ENCODE measurements at places on chromosomes 3 and 15.

DNA sequence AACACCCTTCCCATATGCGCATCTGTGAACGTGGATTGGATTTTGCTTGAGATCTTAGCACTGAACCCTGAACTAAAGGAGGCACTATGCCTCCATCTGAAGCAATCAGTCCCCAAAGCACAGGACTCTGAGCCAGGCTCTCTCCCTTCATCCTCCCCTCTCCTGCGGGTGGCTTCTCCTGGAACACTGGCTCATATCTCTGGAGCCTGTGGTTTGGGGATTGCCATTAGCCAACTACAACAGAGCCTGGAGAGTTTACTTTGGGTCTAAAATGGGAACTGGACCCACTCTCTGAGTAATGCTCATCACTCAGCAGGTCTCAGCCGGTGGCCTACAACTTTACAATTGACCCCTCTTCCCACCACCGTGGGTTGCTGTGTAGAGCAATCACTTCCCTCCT is 190.8 kb upstream of the HES1 start:
- DNase-seq, result no peak

DNA sequence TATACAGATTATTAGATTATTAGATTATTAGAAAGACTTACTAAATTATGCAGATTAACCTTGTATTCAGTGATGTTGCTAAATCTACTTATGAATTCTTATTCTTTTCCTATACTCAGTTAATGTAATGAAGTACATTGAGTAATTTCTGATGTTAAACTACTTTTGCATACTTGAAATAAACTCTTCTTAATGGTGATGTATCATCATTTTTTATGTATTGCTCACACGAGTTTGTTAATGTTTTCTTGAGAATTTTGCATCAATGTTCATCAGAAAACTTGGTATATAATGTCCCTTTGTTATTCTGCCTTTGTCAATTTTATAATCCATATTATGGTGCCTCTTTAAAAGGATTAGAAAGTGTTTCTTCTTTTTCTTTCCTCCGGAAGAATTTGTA is 163.2 kb upstream of the COL8A1 start:
- peak; percentile 24 for DNase-seq

- DNase-seq, result no peak
Measured at GRCh38 chr15:29054171-29055045, 168.6 kb downstream of the APBA2 start.

GRCh38 chr3:113557374-113557773 is 25.0 kb downstream of the SIDT1 start:
- peak; percentile 5 for DNase-seq

DNA sequence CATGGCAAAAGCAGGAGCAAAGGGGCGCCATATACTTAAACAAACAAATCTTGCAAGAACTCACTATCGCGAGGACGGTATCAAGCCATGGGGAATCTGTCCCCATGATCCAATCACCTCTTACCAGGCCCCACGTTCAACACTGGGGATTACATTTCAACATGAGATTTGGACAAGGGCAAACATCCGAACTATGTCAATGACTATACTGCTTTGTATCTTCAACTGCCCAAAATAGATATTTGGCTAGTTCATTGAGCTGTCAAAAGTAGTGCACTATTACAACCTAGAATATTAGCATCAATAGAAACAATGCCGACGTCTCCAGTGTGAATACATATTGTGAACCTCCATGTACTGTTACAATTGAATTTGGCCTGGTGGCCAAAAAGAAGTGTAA is 760.4 kb downstream of the MCTP2 start:
- DNase-seq, result no peak

GRCh38 chr15:60840306-60840702 is 361.4 kb upstream of the ICE2 start:
- DNase-seq, result no peak

DNA sequence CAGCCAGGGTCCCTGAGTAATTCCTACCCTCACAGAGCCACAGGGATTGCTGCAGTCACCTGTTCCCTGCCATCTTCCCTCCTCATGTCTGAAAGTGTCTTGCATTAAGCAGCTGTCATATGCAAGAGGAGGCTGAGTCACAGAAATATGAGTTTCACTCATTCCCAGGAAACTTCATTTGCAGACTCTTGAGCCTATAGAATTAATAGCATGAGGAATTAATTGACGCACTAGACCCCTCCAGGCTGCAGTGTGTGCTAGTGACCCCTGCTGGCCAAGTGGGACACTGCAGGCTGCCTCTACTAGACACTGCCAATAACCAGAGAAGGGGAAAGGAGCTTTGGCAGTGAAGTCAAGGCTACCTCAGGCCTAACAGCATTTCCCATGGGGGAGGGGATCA is 50.6 kb upstream of the SLC6A1 start:
- peak; percentile 5 for DNase-seq

- peak; percentile 10 for DNase-seq
Measured at GRCh38 chr3:123096731-123097130, 29.9 kb downstream of the PDIA5 start.

DNA sequence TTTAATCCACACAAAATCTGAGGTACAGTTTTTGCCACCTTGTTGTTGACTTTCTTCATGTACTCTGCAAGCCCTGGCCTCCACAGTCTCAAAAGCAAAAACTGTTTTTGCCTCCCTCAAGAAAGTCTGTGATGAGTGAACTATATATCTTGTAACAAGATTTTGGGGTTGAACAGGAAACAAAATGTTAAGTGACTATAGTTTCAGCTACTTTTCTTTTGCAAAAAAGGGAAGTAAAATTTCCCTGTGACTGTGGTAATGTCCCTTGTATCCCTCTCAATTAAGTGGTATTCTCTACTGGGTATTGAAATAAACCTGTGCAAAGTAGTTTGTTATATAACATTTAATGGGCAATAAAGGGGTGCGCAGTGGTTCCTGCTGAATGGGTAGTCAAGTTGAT is 21.3 kb upstream of the SCAANT1 start:
- DNase-seq, result no peak

DNA sequence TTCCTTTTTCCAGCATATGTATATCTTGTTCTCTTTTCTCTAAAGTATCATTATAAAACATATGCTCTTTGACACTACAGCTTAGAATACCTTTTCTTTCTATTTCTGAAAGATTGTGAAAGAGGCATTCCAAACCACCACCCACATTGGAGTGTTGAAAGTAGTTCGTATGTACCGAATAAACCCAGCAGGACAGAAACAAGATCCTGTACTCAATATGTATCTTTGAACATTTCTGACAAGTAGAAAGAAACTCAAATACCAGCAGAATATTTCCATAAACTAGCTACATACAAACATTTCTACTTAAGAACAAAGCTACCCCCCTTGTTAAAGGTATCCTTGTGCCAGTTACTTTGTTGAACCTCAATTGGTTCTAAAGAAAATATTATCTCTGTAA is 415.3 kb upstream of the ALCAM start:
- DNase-seq, result peak; percentile 71

DNA sequence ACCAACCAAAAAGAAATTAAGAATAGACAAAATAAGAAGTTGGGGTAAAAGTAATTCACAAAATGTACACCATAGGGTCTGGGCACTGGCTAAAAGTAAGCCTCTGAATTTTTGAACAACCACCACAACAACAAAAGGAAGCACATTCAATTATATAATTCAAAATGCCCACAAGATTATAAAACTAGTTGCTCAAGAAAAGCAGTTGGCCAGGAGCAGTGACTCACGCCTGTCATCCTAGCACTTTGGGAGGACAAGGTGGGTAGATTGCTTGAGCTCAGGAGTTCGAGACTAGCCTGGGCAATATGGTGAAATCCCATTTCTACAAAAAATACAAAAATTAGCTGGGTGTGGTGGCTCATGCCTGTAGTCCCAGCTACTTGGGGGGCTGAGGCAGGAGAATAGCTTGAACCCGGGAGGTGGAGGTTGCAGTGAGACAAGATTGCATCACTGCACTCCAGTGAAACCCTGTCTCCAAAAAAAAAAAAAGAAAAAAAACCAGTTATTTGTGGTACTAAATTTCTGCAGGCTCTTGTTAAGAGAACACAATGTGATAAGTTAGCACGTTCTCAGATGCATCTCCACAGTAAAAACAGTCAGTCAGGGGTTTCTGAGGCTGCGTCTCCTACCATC is 6.6 kb upstream of the ATP11B start:
- DNase-seq, result no peak

- peak; percentile 56 for DNase-seq
Measured at GRCh38 chr3:171099911-171100310, 73.4 kb upstream of the SLC2A2 start.
